Osteocyte (in vitro differentiated cells): ENCODE measurements at places on chromosomes 16 and 17. TPM values are rescaled to one million over a fixed set of nuclear protein-coding genes. Genes with fewer than 3 reads are reported as not detected.
A peak's percentile ranks its signal among the peaks of the same experiment; 100 is the strongest.

WBP2 gene
- 83.1 and 88.2 TPM in 2 replicates for total RNA-seq

DNA sequence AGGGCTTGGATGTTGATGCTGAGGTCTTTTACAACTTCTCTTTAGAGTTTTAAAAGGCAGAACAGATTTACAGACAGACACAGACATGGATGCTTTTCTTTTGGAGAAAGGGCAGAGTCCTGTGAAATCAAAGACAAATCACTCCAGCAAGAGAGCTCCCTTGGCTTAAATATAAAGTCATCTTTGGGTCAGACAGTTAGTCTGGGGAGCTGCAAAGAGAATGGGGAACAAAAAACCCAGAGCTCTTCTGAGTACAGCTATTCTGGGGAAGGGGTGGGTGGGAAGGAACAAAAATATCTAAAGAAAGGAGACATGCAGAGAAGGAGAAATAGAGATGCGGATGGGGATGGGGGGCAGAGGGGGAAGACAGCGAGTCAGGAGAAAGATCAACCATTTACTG is 266.6 kb downstream of the XYLT1 start:
- no peaks in the 10 kb centered on the region for H3K36me3 ChIP-seq
- H3K4me1 ChIP-seq, result peaks cover 2% of the 10 kb centered on the region
- no peak overlapping the region for H3K4me3 ChIP-seq
- H3K27ac ChIP-seq, result no peak overlapping the region
- no peaks in the 10 kb centered on the region for H3K27me3 ChIP-seq

DNA sequence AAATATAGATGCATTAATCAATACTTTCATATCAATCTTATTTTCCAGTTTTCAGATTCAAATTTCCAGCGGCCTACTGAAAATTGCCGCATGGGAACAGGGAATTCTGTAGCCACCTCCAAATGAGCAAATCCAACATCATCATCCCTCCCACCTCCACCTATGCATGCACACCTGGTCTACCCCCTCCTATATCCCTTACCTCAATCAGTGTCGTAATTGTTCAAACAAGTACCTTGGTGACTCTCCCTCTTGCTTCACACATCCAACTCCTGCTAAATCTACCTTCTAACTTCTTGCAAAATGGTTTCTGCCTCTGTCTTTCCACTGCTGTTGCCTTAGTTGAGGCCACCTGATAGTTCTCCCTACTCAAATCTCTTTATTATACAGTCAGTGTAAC is 160.1 kb downstream of the SOX9 start:
- no peak overlapping the region for H3K4me3 ChIP-seq
- H3K4me1 ChIP-seq, result no peaks in the 10 kb centered on the region
- DNase-seq, result no peak
- H3K27ac ChIP-seq, result no peak overlapping the region
- no peaks in the 10 kb centered on the region for H3K27me3 ChIP-seq

AMDHD2 gene
- 52.5 and 56.6 TPM in 2 replicates for total RNA-seq

- peaks cover 12% of the 10 kb centered on the region for H3K27me3 ChIP-seq
- H3K4me1 ChIP-seq, result no peaks in the 10 kb centered on the region
- no peaks in the 10 kb centered on the region for H3K36me3 ChIP-seq
- no peak for DNase-seq
- H3K27ac ChIP-seq, result no peak overlapping the region
Measured at GRCh38 chr17:5943982-5944381, 126.2 kb upstream of the WSCD1 start.

DNA sequence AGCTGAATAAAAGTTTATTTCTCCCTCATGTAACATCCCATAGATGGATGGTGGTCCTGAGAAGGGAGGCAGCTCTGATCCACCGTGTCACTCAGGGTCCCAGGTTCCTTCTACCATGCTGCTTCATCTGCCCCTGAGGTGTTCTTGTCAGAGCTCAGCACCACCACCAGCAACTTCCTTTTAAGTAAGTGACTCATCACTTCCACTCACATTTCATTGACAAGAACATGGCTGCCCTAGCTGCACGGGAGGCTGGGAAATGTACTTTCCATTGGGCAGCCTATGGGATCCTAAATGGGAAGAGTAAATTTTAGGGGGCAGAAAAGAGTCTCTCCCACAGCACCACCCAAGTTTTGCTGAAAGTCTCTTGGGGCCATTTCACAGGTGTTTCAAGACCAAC is 134.7 kb downstream of the USP31 start:
- no peaks in the 10 kb centered on the region for H3K4me1 ChIP-seq
- no peak overlapping the region for H3K27ac ChIP-seq
- H3K36me3 ChIP-seq, result no peaks in the 10 kb centered on the region
- no peak overlapping the region for H3K4me3 ChIP-seq

DNA sequence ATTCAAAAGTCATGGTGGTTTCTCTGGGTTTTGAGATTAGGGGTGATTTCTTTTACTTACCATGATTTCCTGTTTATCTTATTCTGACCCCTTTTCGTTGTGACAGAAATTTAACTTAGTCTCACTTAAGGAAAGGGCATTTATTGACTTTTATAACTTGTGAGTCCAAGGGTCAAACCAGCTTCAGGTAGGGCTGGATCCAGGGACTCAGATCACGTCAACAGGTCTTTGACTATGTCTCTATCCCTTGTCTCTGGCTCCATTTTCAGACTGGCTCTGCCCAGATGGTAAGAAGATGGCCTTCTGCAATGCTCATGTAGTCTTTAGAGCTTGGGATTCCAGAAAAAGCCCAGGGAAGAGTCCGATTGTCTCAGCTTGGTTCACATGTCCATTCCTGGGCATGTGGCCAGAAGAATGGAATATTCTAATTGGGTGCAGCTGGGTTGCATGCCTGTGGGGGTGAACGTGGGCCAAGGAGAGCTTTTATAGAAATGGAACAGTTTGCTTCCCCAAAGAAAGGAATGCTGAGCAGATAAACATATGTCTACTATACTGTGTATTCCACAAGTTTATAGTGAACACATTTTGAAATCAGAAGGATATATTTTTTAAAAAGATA is 13.4 kb downstream of the USP43 start:
- DNase-seq, result no peak
- peaks cover 2% of the 10 kb centered on the region for H3K36me3 ChIP-seq
- H3K4me3 ChIP-seq, result no peak overlapping the region
- peak overlapping the region; percentile 48 for H3K27ac ChIP-seq
- peaks cover 33% of the 10 kb centered on the region for H3K4me1 ChIP-seq
- no peaks in the 10 kb centered on the region for H3K27me3 ChIP-seq

TUBG2 gene
- total RNA-seq, result 32.8 and 33.3 TPM in 2 replicates

DNA sequence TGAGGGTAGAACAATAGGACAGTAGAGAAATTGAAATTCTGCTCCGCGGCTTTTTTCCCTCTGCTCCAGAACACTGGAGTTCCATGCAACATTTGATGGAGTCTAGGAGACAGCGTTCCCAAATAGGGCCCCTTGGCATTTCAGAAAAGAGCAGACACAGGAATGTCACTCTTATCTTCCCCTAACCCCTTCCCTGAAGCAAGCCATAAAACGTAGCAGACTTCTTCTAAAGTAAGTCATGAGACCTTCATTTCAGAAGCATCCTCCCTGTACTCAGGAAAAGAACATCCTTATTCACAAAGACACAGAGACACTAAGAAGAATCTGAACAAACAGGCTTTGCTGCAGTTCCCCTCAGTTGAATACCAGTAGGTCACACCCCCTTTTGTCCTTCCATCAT is 296.1 kb upstream of the SOX9 start:
- H3K36me3 ChIP-seq, result no peaks in the 10 kb centered on the region
- peaks cover 14% of the 10 kb centered on the region for H3K4me1 ChIP-seq
- DNase-seq, result no peak
- no peak overlapping the region for H3K27ac ChIP-seq

DNA sequence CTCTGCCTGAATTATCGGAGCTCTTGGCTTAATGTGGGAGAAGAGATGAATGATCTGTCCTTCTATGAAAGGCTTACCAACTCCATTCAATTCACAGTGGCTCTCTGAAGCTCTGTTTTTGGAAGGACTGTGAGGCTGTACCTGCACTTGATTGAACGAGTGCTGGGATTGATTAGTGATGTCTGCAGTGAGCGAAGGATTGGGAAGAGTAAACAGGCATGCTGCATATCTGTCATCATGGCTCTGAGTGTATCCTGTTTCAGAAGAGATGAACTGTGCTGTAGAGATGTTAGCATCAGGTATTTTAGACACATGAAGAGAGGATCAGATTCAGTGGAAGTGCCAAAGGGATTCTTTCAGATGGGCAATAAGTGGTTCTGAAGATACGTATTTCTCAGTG is 564.0 kb downstream of the MAF start:
- H3K27ac ChIP-seq, result no peak overlapping the region
- peak; percentile 4 for DNase-seq
- H3K27me3 ChIP-seq, result no peaks in the 10 kb centered on the region
- H3K36me3 ChIP-seq, result peaks cover 2% of the 10 kb centered on the region
- H3K4me1 ChIP-seq, result no peaks in the 10 kb centered on the region
- H3K4me3 ChIP-seq, result no peak overlapping the region

DNA sequence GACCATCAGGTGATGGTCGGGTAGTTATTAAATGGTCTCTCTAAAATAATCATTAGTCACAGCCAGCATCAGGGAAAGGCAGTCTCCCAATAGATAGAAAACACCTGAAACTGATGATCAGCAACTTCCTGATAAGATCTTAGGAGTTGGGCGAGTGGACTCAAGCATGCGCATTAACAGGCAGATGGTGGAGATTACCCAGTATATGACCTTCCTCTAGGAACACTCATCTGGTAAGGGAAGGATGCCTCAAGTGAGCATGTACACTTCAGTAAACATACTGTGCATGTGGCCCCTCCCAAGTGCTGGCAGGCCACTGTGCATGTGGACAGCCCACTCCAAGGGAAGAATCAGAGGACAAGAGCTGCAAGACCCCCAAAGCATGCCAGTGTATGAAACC is 105.9 kb downstream of the ABCC12 start:
- DNase-seq, result no peak
- peaks cover 21% of the 10 kb centered on the region for H3K4me1 ChIP-seq
- H3K4me3 ChIP-seq, result no peak overlapping the region
- H3K27ac ChIP-seq, result no peak overlapping the region
- peaks cover 42% of the 10 kb centered on the region for H3K27me3 ChIP-seq

GRCh38 chr17:37830151-37830993 is 85.5 kb upstream of the HNF1B start:
- DNase-seq, result peak; percentile 3
- H3K27me3 ChIP-seq, result no peaks in the 10 kb centered on the region
- no peaks in the 10 kb centered on the region for H3K36me3 ChIP-seq
- H3K4me1 ChIP-seq, result peaks cover 34% of the 10 kb centered on the region
- H3K4me3 ChIP-seq, result no peak overlapping the region

DNA sequence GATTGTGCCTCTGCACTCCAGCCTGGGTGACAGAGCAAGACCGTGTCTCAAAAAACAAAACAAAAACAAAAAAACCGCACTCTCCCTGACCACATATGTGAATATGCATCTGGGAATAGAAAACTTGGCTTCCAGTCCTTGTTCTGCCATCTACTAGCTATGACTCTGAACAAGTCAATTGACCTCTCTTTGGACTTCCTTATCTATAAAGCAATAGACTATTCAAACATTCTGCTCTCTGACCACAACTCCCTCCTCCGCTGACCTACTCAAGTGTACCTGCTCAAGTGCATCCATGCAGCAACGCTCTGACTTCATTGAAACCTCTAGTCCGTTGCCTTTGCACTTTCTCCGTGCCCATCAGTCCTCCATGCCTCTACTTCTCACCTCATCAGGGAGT is 52.6 kb upstream of the KDM6B start:
- H3K36me3 ChIP-seq, result no peaks in the 10 kb centered on the region
- no peak overlapping the region for H3K4me3 ChIP-seq
- no peaks in the 10 kb centered on the region for H3K4me1 ChIP-seq
- DNase-seq, result no peak
- H3K27ac ChIP-seq, result no peak overlapping the region

PTX4 gene
- not detected in 2 replicates for total RNA-seq

DNA sequence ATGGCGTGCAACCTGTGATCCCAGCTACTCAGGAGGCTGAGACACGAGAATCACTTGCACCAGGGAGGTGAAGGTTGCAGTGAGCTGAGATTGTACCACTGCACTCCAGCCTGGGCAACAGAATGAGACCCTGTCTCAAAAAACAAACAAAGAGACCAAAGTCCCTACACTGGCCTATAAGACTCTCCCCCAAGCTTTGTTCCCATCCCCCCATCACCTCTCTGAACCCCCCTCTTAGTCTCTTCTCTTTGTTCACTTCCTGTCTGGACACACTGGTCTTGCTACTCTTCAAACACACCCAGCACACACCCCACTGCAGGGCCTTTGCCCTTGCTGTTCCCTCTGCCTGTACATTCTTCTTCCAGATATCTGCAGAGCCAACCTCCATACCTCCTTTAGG is 7.8 kb upstream of the SCNN1B start:
- no peak for DNase-seq
- no peaks in the 10 kb centered on the region for H3K4me1 ChIP-seq
- H3K4me3 ChIP-seq, result no peak overlapping the region

ATP2A1 gene
- total RNA-seq, result 0.42 and 0.64 TPM in 2 replicates

TNFRSF17 gene
- total RNA-seq, result not detected in 2 replicates

- DNase-seq, result no peak
- peaks cover 6% of the 10 kb centered on the region for H3K27me3 ChIP-seq
- H3K4me3 ChIP-seq, result no peak overlapping the region
- H3K4me1 ChIP-seq, result no peaks in the 10 kb centered on the region
Measured at GRCh38 chr16:83935005-83935857, 17.8 kb upstream of the OSGIN1 start.

CRHR1 gene
- total RNA-seq, result not detected in 2 replicates

KRTAP17-1 gene
- not detected in 2 replicates for total RNA-seq

GRCh38 chr17:83124871-83125514 is 45.6 kb downstream of the METRNL start:
- DNase-seq, result no peak
- H3K36me3 ChIP-seq, result peaks cover 6% of the 10 kb centered on the region
- peaks cover 16% of the 10 kb centered on the region for H3K4me1 ChIP-seq
- no peak overlapping the region for H3K4me3 ChIP-seq
- H3K27me3 ChIP-seq, result peaks cover 23% of the 10 kb centered on the region

GRCh38 chr17:81249223-81250040 is 10.3 kb downstream of the NDUFAF8 start:
- peaks cover 11% of the 10 kb centered on the region for H3K4me1 ChIP-seq
- no peak overlapping the region for H3K4me3 ChIP-seq
- H3K27me3 ChIP-seq, result no peaks in the 10 kb centered on the region
- peaks cover 10% of the 10 kb centered on the region for H3K36me3 ChIP-seq

- H3K27ac ChIP-seq, result no peak overlapping the region
- H3K36me3 ChIP-seq, result peaks cover 2% of the 10 kb centered on the region
- peak; percentile 83 for DNase-seq
- no peak overlapping the region for H3K4me3 ChIP-seq
- no peaks in the 10 kb centered on the region for H3K27me3 ChIP-seq
- no peaks in the 10 kb centered on the region for H3K4me1 ChIP-seq
Measured at GRCh38 chr17:2695961-2696760, 15.4 kb downstream of the CLUH start.

CMTM2 gene
- not detected in 2 replicates for total RNA-seq

- no peaks in the 10 kb centered on the region for H3K36me3 ChIP-seq
- no peak overlapping the region for H3K4me3 ChIP-seq
- no peaks in the 10 kb centered on the region for H3K4me1 ChIP-seq
- H3K27ac ChIP-seq, result no peak overlapping the region
- DNase-seq, result no peak
- no peaks in the 10 kb centered on the region for H3K27me3 ChIP-seq
Measured at GRCh38 chr16:10608687-10609401, 28.4 kb upstream of the EMP2 start.

- no peaks in the 10 kb centered on the region for H3K36me3 ChIP-seq
- no peaks in the 10 kb centered on the region for H3K27me3 ChIP-seq
- DNase-seq, result no peak
- no peak overlapping the region for H3K4me3 ChIP-seq
- H3K4me1 ChIP-seq, result no peaks in the 10 kb centered on the region
- no peak overlapping the region for H3K27ac ChIP-seq
Measured at GRCh38 chr16:28316054-28316453, 23.7 kb downstream of the SBK1 start.
